ENCODE measurements at places on chromosomes 16 and 17.
A peak's percentile ranks its signal among the peaks of the same experiment; 100 is the strongest.

GRCh38 chr17:41985919-41986318, 19.3 kb downstream of the CNP start:
- no peak for DNase-seq

- no peak for DNase-seq
These were observed 2.9 kb upstream of the MAP1LC3B start for GRCh38 chr16:87389245-87389644.

DNA sequence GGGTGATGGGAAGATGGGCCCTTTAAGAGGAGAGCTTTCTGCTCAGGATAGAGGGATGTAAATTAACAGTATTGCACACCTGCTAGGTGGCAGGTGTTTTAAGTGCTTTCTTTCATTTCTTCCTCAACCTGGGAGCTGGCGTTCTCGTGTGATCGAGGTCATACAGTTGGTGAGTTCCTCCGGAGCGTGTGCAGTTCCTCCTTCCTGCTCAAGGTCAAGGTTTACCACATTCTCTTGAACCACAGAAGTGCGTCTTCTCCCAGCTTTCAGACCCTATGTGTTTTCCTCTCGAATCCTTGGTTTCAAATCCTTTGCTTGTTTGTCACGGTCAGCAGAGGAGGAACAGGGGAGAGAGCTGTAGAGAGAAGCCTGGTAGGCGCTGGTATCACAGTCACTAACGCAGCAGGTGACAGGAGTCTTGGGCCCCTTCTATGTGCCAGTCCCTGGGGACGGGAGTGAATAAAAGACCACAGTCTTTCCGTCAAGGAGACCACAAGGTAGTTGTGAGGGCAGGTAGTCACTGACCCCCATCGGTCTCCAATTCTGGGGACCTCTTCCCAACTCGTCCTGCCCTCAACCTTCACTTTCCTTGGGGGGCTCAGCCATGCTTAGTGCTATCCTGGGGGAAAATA, 791 bp downstream of the DNAI2 start:
- DNase-seq, result no peak

DNA sequence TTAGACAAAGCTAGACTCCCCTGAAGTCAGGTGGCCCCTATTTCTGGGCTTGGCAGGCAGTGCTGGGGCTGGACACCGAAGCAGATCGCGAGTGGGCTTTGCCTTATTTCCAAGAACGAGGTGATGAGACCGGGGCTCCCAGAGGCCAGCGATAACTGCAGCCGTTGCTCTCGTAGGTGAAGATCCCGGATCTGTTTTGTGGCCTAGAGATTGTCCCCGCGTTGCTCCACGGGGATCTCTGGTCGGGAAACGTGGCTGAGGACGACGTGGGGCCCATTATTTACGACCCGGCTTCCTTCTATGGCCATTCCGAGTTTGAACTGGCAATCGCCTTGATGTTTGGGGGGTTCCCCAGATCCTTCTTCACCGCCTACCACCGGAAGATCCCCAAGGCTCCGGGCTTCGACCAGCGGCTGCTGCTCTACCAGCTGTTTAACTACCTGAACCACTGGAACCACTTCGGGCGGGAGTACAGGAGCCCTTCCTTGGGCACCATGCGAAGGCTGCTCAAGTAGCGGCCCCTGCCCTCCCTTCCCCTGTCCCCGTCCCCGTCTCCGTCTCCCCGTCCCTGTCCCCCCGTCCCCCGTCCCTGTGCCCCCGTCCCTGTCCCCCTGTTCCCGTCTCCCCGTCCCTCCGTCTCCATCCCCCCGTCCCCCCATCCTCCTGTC, 1.5 kb upstream of the TBCD start:
- no peak for DNase-seq

DNA sequence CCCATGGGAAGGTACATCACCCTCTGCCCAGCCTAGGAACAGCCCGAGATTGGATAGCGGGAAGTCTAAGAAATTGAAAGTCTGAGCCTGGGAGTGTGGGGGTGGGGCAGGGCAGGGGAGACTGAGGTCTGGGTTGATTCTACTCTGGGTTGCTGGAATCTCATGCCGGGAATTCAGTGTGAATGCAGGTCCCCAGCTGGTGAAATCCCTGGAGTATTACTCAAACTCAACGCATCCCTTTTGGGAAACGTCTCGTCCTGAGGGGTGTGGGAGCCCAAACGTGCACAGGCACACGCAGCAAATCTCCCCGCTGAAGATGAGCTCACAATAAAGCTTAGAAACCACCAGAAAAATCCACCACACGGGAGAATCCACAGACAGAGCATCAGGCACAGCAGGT, 55.4 kb downstream of the SOCS1 start:
- DNase-seq, result no peak

DNA sequence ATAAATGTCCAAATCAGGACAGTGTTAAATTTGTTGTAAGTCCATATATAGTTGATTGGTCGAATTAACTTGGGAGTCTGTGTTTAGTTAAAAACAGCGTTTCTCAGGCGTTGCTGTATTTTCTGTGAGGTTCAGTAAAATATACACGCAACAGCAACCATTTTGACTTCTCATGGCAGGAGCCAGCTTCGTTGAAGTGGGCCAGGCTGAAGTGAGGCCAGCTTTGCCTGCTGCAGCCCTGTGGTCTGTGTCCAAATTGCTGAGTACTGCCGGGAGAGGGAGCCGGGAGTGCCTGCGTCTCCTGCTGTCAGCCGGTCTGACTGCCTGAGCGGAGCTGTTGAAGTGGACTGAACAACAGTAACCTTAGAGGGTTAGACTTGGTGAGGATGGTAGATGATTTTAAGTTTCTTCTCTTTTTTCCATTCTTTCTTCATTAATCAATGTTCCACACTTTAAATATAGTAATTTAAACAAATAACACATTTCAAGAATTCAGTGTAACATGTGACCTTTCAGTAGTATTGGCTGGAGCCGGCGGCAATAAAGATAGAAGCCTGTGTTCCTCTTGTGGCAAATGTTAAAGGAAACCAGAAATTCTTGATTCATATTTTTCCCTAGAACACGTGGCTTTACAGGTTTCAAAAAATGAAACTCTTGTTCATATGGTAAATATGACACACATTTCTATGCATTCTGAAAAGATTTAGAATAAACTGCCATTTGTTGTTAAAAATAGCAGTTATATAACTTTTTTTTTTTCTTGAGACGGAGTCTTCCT, 37.0 kb upstream of the ZNF750 start:
- DNase-seq, result no peak

- no peak for DNase-seq
These were observed 119.5 kb downstream of the NTN1 start for GRCh38 chr17:9140550-9141424.

DNA sequence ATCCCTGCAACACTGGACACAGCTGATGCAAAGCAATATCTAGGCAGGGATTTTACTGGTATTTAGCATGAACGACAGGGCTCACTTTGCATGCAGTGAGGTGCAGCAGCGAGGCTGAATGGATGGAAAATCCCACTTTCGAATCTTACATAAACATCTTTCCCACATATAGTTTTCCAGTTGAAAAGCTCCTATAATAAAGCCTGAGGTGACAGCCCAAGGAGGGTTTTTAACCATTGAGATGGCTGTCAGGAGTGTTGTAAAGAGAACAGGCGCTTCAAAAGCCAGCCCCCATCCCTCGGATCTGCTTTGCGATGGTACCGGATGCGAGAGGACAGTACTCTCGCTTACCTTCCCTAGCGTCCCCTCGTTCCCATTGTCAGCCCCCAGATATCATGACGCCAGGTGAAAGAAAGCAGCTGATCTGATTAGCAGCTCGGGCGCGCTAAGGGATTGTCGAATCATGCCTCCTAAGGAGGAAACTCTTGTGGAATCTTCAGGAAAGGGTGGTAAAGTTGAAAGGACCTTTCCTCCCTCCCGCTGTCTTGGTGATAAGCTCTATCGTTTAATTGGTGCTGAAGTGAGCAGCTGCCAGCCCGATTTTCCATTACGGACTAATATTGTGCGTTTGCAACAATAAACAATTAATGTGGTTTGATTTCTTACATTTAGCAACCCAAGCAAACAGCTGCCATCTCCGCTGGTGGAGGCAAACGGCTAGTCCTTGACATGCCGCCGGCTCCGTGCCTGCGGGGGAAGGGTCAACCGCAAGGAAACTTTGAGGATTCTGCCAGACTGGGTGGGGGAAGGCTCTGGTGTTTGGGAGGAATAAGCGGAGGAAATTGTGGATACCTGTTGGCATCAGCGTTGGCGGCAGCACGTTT, 1.8 kb downstream of the CDH8 start:
- no peak for DNase-seq

GRCh38 chr16:89860747-89861304, 12.6 kb upstream of the TCF25 start:
- peak; percentile 95 for DNase-seq

DNA sequence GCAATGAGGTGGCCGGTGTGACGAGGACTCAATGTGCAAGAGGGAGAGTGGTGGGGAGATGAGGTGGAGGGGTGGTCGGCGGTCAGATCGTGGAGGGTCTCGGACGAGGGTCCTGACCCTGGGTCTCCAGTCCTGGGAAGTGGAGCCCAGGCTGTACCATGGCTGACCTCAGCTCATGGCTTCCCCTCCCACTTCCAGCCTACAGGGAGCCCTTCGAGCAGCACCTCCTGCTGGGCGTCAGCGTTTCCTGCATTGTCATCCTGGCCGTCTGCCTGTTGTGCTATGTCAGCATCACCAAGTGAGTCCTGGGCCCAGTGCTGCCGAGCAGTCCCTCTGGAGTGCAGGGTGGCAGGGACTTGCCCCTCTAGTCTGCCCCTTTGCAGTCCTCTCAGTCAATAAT, 41.8 kb downstream of the IL4R start:
- no peak for DNase-seq

GRCh38 chr17:68048996-68049395, 13.5 kb downstream of the KPNA2 start:
- DNase-seq, result no peak

DNA sequence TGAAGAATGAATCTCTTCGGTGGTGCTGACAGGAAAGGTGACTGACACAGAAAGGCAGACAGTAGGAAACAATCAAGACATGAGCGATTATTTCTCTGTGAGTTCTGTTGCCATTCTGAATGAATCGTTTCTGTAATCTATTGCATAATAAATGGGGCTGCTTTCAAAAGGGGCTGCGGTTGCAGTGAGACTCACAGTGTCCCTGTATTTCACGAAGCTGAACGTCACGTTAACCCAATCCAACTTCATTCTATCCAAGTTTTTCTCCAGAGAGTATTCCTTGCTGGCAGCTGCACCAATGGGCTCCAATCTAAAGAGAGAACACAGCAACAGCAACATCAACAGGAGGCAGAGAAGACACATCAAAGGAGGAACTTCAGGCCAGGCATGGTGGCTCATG, 75.4 kb downstream of the DNAH3 start:
- no peak for DNase-seq

GRCh38 chr17:54307351-54307750, 484.6 kb downstream of the KIF2B start:
- DNase-seq, result no peak

DNA sequence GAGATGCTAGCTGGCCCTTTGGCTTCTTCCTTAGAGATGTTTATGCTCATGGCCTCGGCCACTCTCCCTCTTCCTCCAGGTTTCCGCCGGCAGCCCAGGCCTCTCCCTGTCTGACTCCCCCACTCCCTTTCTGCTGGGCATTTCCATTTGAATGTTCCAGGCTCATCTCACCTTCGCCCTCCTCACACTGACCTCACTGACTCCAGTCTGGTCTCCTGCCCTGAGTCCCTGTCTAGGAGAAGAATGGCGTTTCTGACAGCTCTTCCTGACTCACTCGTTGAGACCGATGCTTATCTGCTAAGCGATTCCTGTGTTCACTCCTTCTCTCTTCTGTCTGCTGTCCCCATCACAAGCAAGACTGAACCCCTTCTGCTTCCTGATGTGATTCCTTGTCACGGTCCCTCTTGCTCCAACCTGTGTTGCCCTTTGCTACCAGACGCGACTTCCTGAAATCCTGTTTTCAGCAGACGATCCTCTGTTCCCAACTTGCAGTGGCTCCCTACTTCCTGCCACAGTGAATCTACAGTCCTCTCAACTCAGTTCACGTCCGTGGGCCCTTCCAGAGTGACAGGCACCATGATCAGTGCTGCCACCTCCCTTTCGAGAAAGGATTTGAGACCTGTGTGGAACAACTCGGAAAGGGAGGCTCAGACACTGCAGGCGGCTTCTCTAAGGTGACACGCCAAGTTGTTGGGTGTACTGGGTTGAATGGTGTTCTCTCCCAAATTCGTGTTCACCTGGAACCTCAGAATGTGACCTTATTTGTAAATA, 176.4 kb downstream of the MSI2 start:
- DNase-seq, result no peak

DNA sequence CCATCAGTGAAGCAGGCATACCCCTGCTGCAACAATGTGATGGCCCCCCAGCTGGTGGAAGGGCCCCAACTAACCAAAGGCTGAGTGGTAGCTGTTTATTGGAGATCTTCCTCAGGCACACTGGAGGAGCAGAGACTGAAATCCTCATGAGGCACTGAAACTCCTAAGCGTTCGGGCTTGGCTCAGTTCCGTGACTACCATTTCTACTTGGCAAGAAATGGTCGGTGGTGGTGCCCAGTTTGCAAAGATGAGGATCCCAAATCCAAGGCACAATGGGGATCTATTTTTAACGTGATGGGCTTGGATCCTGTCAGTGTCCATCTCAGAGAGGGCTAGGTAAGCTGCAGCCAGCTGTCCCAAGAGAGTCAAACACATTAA, 82.8 kb downstream of the TNFRSF13B start:
- no peak for DNase-seq

GRCh38 chr17:76537288-76537577, 276 bp downstream of the CYGB start:
- no peak for DNase-seq
